ENCODE measurements at places on chromosomes 3 and 15. TPM values are rescaled to one million over a fixed set of nuclear protein-coding genes. Genes with fewer than 3 reads are reported as not detected.

DNA sequence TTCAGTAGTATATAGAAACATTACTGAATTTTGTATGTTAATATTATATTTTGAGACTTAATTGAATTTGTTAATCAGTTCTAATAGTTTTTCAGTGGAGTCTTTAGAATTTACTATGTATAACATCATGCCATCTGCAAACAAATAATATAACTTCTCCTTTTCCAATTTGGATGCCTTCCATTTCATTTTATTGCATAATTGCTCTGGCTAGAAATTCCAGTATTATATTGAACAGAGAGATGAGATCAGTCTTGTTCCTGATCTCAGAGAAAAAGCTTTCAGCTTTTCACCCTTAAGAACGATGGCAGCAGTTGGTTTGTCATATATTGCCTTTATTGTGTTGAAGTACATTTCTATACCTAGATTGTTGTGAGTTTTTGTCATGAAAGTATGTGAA, 40.4 kb downstream of the OR4F15 start:
- DNase-seq = no peak

The SCAANT1 gene
- total RNA-seq = not detected

DNA sequence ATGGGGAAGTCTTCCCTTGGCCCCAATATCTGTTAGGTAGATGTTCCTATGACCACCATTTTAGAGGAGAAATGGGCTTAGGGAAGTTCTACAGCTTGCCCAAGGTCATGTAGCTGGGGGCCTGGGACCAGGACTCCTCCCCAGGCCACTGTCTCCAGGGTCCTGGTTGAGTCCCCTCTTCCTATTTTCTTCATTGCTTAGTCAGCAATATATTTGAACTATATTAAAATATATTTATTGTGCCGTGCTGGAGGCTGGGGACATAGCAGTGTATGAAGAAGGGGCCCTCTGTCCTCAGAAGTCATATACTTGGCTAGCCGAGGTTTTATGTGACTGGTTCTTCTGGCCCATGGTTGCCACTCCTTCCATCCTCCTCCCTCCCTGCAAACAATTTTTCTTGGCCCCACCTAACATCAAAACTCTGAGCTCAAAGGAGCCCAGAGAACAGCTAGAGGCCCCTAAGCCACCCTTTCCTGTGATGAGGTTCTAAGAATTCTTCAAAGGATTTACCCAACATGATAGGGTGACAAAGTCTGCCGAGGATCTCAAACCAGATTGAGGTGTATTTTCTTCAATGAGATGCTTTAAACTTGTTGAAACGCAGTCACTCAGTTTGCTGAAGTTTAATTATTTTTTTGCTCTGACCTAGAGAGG, 121.2 kb upstream of the RASGRP1 start:
- DNase-seq = no peak

DNA sequence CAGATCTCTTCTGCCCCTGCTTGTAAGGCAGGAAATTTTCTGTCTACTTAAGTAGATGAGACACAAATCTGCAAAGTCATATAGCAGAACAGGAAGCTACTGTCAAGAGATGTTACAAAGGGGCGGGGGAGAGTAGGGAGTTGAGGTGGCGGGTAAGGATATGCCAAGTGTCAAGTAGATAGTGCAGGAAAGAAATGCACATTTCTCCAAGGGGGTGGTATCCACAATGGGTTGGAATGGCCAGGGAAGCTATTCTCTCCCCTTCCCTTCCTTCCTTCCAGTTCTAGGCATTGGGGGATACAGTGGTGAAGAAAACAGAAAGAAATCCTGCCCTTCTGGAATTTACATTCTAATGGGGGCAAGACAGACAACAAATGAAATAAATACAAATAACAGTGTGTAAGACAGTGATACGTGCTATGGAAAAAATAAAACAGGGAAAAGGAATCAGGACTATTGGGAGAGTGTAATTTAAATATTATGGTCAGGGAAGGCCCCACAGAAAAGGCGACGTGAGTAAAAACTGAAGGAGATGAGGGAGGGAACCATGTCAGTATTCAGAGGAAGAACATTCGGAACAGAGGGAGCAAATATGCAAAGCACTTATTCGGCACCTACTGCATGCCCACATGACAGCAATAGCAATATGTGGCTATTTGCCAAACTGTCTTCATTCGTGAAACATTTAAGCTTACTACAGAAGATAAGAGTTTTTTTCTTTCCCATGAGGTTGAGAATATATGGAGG, 42.8 kb upstream of the RNU6-1 start:
- no peak for DNase-seq

- no peak for DNase-seq
Observed at GRCh38 chr3:150314248-150315004, 93.7 kb upstream of the TSC22D2 start.

The MYLK gene
- total RNA-seq = 144 TPM

DNA sequence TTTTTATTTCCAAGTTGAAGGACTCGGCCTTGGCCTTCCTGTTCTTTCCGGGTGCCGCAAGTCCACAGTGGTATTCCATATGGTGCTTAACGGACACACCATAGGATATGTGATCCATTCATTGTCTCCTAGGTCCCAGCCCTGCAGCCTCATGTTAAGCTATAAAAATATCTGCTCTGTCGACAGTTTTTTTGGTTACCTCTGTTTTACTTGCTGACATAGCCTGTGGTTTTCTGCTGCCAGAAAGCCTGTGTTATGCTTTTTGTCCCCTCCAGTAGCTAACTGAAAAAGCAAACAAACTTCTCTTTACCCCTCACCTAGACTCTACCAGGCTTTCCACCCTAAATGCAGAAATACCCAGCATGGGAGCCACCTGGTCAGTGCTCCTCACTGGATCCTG, 5.3 kb downstream of the INAFM2 start:
- no peak for DNase-seq

The C3orf80 gene
- total RNA-seq = 0.10 TPM

- DNase-seq = peak; percentile 34
Observed at GRCh38 chr3:195224156-195224979, 46.6 kb downstream of the XXYLT1 start.

DNA sequence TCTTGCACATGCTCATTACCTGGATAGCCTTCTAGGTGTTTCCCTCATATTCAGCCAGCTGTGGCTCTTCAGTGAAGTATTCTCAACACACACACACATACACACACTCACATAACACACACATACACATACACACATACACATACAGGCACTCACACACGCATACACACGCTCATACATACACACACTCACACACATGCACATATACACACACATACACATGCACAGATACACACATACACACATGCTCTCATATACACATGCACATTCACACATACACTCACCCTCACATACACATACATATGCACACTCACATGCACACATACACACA, 41.2 kb downstream of the GRK7 start:
- DNase-seq = no peak

GRCh38 chr15:48340111-48340510, 8.9 kb downstream of the DUT start:
- no peak for DNase-seq

GRCh38 chr15:59553879-59554735, 57.5 kb upstream of the GCNT3 start:
- no peak for DNase-seq

DNA sequence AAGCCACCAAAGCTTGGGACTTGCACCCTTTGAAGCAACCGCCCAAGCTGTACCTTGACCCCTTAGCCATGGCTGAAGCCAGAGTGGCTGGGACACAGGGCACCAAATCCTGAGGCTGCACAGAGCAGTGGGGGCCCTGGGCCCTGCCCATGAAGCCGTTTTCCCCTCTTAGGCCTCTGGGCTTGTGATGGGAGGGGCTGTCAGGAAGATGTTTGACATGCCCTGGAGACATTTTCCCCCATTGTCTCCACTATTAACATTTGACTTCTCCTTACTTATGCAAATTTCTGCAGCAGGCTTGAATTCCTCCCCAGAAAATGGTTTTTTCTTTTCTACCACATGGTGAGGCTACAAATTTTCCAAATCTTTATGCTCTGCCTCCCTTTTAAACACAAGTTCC, 522.2 kb downstream of the EDEM1 start:
- DNase-seq = no peak

- no peak for DNase-seq
Observed at GRCh38 chr3:195181741-195182469, 89.1 kb downstream of the XXYLT1 start.

DNA sequence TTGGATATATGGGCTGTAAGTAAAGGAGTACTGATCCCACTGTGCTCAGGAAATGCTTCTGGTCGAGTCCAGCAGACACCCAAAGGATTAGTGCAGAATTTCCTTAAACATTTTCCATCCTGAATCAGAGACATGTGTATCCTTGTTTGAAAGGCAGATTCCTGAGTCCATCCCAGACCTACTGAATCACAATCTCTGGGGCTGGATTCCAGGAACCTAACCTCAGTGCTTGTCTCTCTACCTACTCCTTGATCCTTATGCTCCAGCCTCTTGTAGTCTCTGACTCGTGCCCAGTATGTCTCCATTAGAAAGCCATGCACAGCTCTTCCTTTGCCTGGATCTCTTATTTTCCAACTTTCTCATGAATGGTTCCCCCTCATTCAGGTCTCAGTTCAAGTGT, 585.8 kb downstream of the NLGN1 start:
- no peak for DNase-seq

GRCh38 chr3:88142094-88142624, 7.6 kb upstream of the C3orf38 start:
- no peak for DNase-seq

GRCh38 chr3:155093261-155093660, 13.1 kb downstream of the MME start:
- DNase-seq = no peak

DNA sequence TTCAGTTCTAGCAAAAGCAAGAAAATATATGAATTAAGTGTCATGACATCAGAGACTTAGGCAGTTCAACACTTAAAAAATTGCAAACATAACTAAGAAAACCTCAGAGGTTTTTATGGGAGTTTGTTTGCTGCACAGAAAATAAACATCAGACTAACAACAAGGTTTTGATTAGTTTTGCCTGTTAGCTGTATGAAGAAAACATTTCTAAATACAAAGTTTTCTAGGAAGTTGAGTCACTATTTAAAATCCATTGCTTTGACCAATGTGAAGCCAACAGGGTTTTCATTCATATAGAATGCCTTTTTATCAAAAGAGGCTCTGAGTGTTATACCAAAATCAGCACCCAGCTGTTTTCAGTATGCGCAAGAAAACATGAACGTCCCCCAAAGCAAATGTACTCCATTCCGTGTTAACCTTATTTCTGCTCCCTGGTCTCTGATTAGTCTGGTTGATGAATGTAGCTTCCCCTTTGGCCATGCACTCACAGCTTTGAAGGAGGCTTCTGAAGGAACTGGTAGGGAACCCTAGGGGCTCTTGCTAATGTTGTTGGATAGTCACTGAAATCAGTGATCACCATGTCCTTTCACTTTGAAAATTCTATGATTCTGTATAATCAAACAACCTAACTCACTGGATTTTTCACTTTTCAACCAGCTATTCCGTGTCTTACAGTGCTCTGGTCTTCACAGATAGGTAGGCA, 89.6 kb upstream of the TSEN2 start:
- no peak for DNase-seq

DNA sequence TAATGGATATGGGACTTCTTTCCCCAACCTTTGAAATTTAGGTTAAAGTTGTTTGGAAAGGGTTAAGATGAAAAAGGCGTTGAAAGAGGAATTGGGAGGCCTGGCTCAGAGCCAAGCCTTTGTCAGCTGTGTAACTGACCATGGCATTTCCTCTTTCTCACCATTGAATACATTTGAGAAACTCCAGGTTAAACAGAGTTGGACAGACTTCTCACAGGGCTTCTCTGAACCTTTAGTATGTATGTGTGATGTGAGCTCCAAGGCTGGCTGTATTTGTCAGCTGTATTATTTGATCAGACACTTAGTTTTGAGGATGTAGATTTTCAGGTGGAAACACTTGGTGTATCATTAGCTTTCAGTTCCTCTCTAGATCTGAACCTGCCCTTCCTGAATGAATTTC, 136.4 kb upstream of the GOLGA6L4 start:
- DNase-seq = no peak

The TMCO5A gene
- not detected for total RNA-seq

The HEMK1 gene
- total RNA-seq = 16.8 TPM

DNA sequence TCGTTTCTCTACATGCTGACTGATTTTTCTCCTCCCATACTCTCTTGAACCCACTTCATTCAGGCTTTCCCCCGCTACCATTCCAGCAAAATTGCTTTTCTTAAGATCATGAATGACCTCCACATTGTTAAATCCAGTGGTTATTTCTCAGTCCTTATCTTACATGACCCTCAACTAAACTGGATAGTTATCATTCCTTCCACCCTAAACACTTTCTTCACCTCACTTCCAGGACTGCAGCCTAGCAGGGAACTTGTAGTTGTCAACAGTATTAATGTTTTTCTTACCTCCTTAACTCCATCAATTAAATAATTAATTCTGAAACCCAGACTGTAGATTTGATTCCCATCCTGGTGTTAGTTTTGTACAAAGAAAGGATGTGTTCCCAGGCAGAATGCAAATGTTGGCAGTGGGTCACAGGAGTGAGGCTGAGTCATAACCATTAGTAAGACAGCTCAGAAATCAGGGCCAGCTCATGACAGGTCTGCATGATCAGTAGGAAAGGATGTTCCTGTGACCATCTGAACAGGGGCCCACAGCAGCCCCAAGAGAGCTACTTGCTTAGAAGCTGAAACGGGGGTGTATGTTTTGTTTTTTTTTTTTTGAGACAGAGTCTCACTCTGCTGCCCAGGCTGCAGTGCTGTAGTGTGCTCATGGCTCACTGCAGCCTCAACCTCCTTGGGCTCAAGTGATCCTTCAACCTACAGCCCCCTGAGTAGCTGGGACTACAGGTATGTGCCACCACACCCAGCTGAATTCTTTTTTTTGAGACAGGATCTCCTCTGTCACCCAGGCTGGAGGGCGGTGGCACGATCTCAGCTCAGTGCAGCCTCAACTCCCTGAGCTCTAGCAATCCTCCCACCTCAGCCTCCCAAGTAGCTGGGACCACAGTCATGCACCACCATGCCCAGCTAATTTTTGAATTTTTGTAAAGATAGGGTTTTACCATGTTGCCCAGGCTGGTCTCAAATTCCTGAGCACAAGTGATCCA, 9.1 kb downstream of the BCL2L10 start:
- no peak for DNase-seq

- DNase-seq = no peak
Observed at GRCh38 chr3:64945171-64945729, 257.4 kb upstream of the ADAMTS9 start.

The GREM1 gene
- total RNA-seq = 2.2 TPM

The RYR3 gene
- total RNA-seq = not detected
